ENCODE measurements at places on chromosomes 4 and X.

DNA sequence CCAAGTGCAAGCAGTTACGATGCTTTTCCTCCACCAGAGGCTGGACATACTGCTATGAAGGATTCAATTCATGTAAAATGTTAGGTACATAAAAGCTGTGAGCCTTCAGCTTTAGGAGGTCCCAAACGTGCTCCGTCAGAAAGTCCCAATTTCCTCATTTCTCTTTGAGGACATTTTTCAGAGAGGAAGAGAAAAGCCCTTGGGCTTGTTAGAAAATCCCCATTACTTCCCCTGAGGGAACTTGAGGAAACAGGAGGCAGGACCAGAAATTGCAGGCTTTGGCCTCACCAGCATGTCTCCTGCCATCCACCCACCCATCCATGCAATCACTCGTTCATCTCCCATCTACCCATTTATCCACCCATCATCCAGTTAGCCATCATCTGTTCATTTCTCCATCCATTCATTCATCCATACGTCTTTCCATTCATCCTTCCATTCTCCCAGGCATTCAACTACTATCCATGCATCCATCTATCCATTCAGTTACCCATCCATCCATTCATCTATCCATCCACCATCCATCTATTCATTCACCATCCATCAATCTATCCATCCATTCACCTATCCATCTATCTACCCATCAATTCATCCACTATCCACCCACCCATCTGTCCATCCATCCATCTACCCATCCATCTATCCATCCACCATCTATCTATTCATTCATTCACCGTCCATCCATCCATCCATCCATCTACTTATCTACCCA, 223.5 kb downstream of the AFAP1 start:
- no peak for DNase-seq

GRCh38 chr4:165921546-165921945, 48.5 kb downstream of the TLL1 start:
- no peak for DNase-seq

GRCh38 chrX:31590581-31591114, 518.8 kb upstream of the FTHL17 start:
- DNase-seq = no peak

- DNase-seq = no peak
These were observed 98.7 kb upstream of the GRIA3 start for GRCh38 chrX:123085311-123085940.

DNA sequence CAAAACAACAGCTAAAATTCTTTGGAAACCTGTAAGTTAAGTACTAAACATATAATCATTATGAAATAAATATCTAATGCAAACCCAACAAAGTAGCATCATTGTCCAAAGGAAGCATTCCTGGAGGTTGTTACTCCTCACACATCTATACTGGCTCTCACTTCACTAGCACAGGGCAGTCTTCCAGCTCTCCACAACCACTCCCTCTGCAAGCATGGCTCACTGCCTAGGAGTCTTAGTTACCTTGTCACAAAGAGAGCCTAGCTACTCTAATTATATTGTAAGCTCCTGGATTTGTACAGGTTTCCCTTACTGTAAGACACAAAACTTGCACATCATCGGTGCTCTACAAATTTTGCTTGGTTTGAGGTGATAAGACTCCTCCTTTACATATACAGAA, 76.1 kb downstream of the AMMECR1 start:
- DNase-seq = no peak

DNA sequence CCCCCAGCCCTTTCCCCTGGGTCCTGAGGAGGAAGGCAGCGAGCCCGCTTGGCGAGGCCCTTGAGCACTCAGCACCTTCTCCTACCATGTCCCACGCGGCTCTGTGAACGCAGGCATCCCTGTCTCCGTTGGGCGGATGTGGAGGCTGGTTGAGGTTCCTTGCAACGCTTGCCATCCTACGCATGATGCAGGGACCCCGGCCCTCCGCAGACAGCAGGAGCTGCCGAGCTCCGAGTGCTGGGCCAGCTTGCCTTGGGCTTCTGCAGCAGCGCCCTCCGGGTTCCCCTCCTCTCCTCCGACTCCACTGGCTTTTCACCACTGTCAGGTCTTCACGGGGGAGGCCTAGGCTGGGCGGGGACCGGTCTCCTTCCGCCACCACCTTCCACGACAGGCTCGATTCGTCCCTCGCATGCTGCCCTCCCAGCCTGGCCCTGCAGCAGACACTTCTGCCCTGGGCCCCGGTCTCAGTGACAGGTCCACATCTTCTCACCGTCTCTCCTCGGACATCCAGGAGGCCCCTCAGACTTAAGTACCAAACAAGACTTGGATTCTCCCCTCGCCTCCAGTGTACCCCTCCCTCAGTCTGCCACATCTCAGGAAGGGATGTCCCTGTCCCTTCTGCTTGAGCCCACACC, 67.6 kb upstream of the HGFAC start:
- no peak for DNase-seq

DNA sequence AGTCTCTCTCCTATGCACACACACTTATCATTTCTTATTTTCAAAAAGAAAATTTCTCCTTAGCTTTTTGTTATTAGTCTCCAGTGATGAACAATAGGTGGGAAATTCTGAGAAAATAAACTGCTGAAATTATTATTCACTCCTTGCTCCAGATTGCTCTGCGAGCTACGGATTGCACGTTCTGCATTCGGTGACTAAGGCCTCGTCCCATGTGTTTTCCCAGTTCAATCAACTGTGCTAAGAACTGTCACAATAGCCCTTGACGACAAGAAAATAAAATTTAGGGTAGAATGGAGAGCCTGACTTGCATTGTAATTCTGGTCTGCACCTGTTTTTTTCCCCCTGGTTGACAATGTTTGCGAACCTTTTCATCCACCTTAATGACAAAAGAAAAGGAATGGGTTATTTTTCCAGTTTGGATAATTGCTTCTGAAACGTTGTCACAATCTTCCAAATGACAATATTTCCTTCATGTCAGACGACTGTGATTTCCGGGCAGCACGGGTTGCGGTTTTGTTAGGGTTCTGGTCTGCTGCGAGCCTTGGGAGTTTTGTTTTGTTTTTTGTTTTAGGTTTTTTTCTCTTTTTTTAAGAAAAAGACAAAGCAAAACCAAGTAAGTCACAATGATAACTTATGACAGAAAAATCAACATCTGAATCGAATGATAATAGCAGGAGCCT, 124.5 kb upstream of the NOCT start:
- DNase-seq = no peak

GRCh38 chr4:125765941-125766340, 451.2 kb downstream of the FAT4 start:
- no peak for DNase-seq

DNA sequence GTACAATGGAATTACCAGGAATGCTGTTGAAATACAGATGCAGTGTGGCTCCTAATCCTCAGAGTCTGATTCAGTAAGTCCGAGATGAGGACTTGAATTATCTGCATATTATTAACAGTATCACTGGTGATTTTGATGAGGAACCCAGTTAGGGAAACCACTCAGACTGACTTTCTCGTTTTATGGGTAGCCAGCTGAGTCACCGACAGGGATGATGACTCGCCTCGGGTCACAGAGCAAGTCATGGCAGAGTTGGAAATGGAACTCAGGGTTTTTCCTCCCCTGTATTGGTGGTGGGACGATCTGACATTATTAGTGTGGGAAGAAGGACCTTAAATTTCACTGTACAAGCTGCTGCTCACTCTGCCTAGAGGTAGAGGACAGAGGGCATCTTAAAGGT, 51.3 kb downstream of the RTL9 start:
- DNase-seq = no peak

GRCh38 chr4:184441461-184442313, 32.7 kb downstream of the IRF2 start:
- no peak for DNase-seq

DNA sequence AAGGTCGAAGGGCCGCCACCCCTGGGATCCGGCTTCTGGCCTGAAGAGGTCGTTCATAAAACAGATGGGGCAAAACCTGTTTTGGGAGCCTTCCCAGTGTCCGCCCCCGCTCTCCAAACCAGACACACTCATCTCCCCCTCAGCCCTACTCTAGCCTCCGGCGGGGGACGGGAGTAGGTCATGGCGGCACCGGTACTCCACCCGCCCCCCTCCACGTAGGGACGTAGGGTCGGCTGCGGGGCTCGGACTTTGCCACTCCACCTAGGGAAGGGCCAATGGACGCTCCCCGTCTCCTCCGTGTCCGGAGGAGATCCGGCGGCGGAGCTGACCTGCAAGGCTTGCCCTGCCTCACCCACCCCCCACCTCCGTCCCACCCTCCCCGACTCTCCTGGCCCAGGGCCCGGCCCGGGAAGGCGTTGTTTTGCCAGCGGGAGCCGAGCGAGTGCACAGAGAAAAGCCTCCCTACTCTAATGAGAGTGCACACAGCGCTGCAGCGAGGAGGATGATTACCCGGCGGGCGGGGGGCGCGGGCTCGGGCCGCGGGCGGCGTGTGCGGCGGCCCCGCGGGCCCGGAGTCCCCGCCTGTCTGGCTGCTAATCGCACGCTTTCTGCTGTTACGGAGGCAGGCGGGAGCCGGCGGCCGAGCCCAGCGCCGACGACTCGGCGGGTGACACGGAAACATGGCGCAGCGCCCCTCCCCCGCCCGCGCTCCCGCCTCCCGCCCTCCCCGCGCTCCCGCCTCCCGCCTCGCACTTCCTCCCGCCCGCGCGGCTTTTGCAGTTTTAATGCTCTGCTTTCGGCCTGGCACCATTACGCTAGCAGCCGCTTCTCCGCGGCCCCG, 8.3 kb upstream of the BCOR start:
- no peak for DNase-seq

GRCh38 chrX:13026877-13027652, 17.4 kb downstream of the FAM9C start:
- no peak for DNase-seq

DNA sequence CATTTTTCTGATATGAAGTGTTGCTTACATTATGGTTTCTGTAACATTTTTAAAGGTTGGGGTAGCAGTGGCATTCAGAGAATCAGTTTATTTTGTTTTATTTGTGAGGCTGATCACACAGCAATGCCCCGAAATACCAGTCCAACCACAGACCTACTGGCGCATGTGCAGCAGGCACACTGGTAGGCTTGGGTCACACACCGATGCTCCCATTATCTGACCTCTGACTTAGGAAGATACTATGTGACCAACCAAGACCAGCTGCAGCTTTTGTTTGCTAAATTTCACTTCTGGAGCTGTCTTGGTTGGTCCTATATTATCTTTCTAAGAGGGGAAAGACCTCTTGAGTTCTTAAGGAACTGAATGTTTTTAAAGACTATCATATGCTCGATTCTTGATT, 18.7 kb downstream of the PGM2 start:
- DNase-seq = no peak

GRCh38 chr4:48071191-48071590, 54.6 kb downstream of the NIPAL1 start:
- no peak for DNase-seq

GRCh38 chr4:99467887-99468286, 32.7 kb upstream of the ADH7 start:
- no peak for DNase-seq

DNA sequence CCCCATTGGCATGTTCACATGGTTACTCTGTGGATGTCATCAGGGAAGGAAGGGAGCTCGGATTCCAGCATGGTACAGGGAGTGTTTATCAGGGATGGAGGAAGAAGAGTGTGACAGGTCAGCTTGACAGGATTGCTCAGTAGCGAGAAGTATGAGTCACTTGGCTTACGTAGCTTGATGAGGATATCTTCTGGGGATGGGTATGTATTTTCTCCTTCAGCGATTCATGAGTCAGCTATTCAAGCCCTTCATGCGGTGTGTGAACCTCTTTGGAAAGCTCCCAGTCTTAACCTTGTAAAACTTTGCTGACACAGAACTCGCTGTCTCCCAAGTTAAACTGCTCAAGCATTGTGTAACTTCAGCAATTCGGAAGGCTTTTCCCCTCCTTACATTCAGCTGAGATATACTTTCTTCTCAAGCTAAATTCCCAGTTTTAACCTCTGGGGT, 275.4 kb downstream of the ARHGAP10 start:
- no peak for DNase-seq

DNA sequence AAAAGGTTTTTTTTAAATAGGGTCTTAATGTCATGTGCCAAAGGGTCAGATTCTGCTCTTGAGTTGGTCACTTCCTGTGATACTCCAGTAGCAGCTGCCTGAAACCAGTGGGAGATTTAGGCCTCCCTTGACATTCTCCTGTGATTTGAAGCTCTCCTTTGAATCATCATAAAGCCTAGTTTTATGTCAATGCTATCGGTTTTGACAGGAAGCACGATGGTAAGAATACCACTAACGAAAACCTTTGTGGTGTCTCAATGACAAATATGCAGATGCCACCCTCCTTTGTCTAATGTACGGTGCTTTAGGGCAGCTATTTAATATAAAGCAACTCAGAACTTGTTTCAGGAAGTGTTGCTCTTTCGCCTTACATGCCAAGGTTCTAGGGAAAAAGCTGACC, 44.2 kb downstream of the CCNI start:
- no peak for DNase-seq

GRCh38 chrX:131985526-131986049, 37.5 kb upstream of the STK26 start:
- DNase-seq = no peak

DNA sequence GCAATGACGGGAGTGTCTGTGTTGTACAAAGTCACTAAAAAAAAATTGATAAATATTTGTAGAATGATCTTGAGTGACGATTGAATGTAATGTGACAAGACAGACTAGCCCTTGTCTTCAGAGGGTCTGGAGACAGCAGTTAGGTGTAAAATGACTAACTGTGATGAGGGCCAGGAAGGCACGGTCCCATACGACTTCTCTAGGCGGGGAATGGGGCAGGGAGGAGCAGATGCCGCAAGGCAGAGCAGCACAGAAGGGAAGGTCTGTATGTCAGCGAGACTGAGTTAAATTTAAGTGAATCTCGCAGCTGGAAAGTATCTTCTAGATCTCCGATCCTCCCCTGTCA, 405 bp downstream of the CENPE start:
- no peak for DNase-seq

DNA sequence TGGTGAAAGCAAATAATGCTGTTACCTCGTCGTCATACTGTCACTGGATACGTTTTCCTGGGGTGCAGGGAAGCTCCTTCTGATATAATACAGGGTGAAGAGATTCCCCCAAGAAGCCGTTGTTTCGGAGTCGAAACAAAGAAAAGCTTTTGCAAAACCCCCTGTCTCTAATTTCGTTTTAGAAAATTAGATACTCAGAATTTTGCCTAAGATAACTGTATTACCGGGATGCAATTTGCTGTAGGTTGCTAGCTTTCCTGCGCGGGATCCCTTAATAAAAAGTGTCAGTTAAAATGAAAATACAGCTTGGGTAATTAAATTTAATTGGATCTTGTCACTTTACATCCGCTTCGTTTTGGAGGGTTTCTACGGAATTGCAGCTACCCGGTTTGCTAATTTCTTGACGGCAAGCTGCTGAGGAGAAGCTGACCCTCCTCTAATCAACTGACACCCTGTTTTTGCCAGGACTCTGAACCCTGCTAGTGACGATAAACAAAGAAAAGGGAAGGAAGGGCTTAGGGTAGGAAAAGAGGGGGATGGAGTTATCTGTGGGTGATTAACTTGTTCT, 174.6 kb downstream of the SHOX start:
- no peak for DNase-seq

DNA sequence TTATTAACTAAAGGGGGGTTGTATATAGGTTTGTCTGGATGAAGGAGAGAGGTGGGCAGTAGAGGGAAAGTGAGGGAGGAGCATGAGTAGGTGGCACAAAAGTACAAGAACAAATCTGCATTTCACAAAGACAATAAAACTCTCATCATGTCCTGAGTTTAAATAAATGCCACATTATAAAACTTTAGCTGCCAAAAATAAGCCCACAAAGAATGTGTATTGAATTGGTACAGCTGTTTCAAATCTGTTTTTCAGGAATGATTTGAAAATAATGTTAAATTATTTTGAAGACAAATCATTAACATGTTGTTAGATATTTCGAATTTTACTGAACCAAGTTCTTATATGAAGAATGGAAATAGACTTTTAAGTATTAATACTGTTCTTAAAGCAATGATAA, 5.8 kb downstream of the CNKSR2 start:
- no peak for DNase-seq
